Spinal cord (tissue), 10 donors: ENCODE measurements at places on chromosomes 3 and 15. TPM values are rescaled to one million over a fixed set of nuclear protein-coding genes. Genes with fewer than 3 reads are reported as not detected.

Gene STAB1
- 38.3 TPM for polyA plus RNA-seq

Gene CHRFAM7A
- polyA plus RNA-seq, result 10.9 TPM

Gene CLDN16
- 0.41 TPM for polyA plus RNA-seq

Gene CATSPER2
- 15.6 TPM for polyA plus RNA-seq

Gene SLC51A
- polyA plus RNA-seq, result 15.4 TPM

Gene CLRN1
- polyA plus RNA-seq, result 0.24 TPM

Gene HERC2
- 83.0 TPM for polyA plus RNA-seq

Gene GOLGA6L7
- 4.7 TPM for polyA plus RNA-seq

Gene SLC27A2
- polyA plus RNA-seq, result 2.7 TPM

Gene TUSC2
- polyA plus RNA-seq, result 48.5 TPM

Gene SLC22A13
- polyA plus RNA-seq, result 0.42 TPM

Gene GOLGA8G
- not detected for polyA plus RNA-seq

Gene RAD51
- polyA plus RNA-seq, result 7.9 TPM

Gene SAMD7
- polyA plus RNA-seq, result not detected

Gene SENP8
- 5.6 TPM for polyA plus RNA-seq

Gene CYP19A1
- 0.29 TPM for polyA plus RNA-seq

Gene MORF4L1
- polyA plus RNA-seq, result 713 TPM

Gene LRRK1
- 5.0 TPM for polyA plus RNA-seq

Gene MINAR1
- polyA plus RNA-seq, result 19.3 TPM

Gene NLGN1
- 33.8 TPM for polyA plus RNA-seq

Gene DYNLT2B
- polyA plus RNA-seq, result 65.5 TPM

Gene ANKUB1
- polyA plus RNA-seq, result 0.95 TPM

Gene DAZL
- 0.08 TPM for polyA plus RNA-seq

Gene TLR9
- not detected for polyA plus RNA-seq

Gene OR5H15
- polyA plus RNA-seq, result not detected

Gene MCF2L2
- 19.2 TPM for polyA plus RNA-seq

Gene COLQ
- polyA plus RNA-seq, result 10.8 TPM

Gene POPDC2
- polyA plus RNA-seq, result 1.8 TPM

Gene ADAMTS7
- polyA plus RNA-seq, result 13.5 TPM
